ENCODE measurements at places on chromosomes 7 and 10.

- peak; percentile 67 for DNase-seq
These were observed 67.6 kb downstream of the DOCK1 start for GRCh38 chr10:126972635-126973414.

- DNase-seq = peak; percentile 49
These were observed 4.7 kb downstream of the NFE2L3 start for GRCh38 chr7:26156451-26157420.

DNA sequence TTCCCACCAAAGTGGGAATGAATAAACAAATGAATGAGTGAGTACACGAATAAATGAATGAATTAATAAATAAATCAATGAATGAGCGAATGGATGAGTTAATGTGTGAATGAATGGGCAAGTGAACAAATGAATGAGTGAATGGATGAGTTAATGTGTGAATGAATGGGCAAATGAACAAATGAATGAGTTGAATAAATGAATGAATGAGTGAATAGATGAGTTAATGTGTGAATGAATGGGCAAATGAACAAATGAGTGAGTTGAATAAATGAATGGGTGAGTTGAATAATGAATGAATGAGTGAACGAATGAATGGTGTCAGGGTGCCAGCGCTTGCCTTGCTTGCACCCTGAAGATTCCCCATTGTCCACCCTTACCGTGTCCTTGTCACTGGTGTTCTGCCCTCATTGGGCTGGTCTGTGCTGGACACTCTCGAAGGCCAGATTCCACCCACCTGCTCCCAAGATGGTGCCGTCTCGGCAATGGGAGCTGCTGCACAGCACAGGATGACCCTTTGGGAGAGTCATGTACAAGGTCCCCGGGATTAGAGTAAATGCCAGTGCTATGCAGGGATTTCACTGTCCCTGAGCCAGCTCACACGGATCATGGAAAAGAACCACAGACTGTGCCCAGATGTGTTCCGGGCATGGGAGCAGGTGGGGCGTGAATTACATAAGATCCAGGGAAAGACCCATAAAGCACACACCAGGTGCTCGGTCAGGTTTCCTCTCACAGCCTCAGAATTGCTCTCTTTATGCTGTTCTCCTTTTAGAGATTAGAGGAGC is 83.2 kb downstream of the CAMK1D start:
- DNase-seq = no peak

DNA sequence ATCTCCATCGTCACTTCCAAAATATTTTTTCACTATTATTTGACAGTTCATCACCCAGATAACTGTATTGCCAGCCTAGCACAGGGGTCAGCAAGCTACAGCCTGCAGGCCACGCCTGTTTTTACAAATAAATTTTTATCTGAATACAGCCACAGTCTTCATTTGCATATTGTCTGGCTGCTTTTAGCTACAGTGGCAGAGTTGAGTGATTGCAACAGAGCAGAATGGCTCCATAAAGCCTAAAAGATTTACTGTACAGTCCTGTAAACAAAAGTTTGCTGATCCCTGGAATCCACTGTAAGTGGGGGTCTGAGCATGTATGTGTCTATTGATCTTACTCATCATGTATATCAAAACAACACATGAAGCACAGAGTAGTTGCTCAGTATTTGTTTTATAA is 45.9 kb upstream of the GNAI1 start:
- no peak for DNase-seq

DNA sequence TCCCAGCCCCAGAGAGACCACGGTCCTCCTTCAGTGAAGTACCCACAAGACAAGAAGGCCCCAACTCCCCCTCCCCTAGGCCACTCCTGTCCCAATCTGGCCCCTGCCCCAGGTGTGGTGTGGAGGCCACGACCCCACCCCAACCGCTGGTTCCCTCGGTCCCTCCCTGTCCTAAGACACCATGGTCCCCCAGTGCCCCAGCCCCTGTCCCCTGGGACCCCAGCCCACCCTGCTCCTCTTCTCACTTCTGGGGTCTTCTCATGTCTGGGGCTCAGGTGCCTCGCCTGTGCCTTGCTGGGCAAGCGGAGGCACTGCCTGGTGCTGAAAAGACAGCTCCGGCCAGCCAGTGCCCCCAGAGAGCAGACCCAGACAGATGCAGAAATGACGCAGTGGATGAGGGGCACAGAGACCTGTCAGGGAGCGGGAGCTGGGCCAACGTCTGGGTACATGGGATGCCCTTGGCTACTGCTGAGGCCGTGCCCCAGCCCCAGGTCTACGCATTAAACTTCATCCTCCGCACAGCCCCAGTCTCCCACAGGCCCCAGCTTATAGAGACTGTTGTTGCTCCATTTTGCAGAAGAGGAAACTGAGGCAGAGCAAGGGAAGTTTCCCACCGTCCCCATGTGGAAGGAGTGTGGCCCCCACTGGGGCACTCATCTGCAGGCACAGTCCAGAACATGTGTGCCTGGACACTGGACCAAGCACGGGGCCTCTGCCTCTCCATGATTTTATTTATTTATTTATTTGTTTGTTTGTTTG is 14.8 kb downstream of the GRIFIN start:
- DNase-seq = no peak

DNA sequence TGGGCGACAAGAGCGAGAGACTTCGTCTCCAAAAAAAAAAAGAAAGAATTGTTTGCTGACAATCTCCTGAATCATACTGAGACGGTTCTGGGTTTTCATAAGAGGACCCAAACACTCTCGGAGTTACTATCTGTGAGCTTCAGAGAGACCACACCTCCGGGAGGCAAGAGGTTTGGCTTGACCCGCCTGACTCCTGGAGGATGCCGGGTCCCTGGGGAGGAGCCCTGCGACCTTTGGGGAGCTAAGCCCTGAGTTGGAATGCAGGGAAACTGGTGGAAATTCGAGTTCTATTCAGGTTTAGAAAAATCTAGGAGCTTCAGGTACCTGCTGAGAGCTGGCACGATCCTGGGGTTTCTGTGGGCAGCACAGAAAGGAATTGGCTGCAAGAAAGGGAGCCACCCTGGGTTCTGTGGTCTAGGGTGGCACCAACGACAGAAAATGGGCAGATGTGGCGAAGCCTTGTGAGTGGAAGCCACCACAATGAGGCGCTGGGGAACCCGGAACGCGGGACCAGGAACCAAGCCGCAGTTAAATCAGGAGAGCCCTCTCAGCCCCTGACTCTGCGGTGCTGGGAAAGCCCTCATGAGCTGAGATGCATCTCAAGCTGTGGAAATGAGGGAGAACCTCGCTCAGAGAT is 21.9 kb upstream of the GATAD1 start:
- no peak for DNase-seq

GRCh38 chr10:86936661-86937501 is 20.5 kb downstream of the MMRN2 start:
- no peak for DNase-seq

DNA sequence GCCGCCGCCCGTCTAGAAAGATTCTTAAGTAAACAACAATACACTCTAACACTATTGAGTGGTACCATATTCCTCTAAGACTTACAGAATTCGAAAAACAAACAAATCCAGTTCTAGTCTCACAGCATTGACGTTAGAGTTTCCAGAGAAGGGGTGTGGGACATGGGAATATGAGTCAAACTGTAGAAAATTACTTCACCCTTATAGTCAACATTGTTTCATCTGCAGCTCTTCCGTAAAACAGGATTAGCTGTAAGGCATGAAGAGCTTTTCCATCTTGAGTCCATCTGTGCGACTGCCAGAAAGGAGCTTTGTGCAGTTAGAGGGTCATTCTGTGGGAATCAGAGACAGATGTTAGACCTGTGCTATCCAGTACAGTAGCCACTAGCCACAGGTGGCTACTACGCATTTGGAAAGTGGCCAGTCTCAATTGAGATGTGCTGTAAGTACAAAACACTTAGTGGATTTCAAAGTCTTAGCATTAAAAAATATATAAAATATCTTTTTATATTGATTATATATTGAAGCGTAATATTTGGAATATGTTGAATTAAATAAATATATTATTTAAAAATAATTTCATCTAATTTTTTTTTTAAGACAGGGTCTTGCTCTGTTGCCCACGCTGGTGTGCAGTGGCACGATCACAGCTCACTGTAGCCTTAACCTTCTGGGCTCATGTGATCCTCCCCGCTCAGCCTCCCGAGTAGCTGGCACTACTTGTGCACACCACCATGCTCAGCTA is 79.8 kb upstream of the MPP7 start:
- peak; percentile 95 for DNase-seq
